Activated naive CD8-positive, alpha-beta T cell treated with anti-CD3 and anti-CD28 coated beads for 36 hours (primary cell): ENCODE measurements at places on chromosomes 2 and 18. TPM values are rescaled to one million over a fixed set of nuclear protein-coding genes. Genes with fewer than 3 reads are reported as not detected.

Gene FOXD4L1
- 0.18 TPM for total RNA-seq

- peaks cover 91% of the 10 kb centered on the region for H3K4me1 ChIP-seq
- no peak for DNase-seq
- H3K27ac ChIP-seq: peak overlapping the region; percentile 92
- H3K4me3 ChIP-seq: peak overlapping the region; percentile 56
These were observed 12.0 kb downstream of the ANKRD44 start for GRCh38 chr2:197298609-197299008.

DNA sequence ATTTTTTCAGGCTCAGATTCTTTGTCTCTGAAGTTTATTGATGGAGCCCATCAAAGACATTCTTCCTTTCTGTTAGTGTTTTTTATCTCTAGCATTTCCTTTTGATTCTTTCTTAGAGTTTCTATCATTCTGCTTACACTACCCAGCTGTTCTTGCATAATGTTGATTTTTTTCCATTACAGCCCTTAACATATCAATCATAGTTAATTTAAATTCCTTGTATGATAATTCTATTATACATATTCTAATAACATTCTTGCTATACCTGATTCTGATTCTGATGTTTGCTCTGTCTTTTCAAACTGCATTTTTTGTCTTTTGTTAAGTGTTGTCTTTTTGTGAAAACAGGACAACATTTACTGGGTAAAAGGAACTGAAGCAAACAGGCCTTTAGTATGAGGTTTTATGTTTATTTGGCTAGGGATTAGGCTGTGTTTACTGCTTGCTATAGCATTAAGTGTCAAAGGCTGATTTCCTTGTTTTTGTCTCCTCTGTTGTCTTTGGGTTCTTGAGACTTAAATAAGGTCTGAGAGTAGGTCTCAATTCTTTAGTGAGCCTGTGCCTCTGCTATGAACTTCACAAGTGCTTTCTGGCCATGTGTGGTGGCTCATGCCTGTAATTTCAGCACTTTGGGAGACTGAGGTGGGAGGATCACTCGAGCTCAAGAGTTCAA is 8.0 kb upstream of the STAM2 start:
- H3K4me1 ChIP-seq: peaks cover 7% of the 10 kb centered on the region
- no peak overlapping the region for H3K27ac ChIP-seq
- peaks cover 12% of the 10 kb centered on the region for H3K27me3 ChIP-seq
- H3K4me3 ChIP-seq: no peak overlapping the region
- no peaks in the 10 kb centered on the region for H3K36me3 ChIP-seq
- DNase-seq: no peak

DNA sequence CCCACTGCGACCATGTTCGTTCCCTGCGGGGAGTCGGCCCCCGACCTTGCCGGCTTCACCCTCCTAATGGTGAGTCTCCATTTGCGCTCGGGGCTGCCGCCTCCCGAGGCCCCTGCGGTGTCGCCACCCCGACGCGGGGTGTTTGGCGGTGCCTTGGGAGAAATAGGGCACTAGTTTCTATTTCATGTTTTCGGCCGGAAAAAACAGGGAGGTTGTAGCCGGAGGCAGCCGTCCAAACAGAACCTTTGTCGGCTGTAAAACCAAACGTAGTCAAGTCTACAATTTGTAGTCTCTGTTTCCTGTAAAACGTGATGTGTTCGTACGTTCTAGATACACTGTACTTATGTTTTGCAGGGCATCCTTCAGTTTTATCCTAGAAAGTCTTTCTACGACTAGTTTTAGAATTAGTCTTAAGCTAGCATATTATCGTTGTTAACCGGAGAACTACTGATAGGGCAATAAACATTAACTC is 290 bp downstream of the PSMG2 start:
- peak overlapping the region; percentile 98 for H3K27ac ChIP-seq
- peak overlapping the region; percentile 100 for H3K4me3 ChIP-seq
- no peak for DNase-seq
- peaks cover 33% of the 10 kb centered on the region for H3K4me1 ChIP-seq

Gene REG3G
- total RNA-seq: not detected

GRCh38 chr2:3216841-3217495 is 160.7 kb downstream of the EIPR1 start:
- H3K36me3 ChIP-seq: peaks cover 37% of the 10 kb centered on the region
- peak overlapping the region; percentile 65 for H3K27ac ChIP-seq
- DNase-seq: no peak
- H3K27me3 ChIP-seq: no peaks in the 10 kb centered on the region
- no peak overlapping the region for H3K4me3 ChIP-seq
- peaks cover 23% of the 10 kb centered on the region for H3K4me1 ChIP-seq

Gene ANKRD29
- total RNA-seq: not detected

Gene ADRA2B
- total RNA-seq: 0.30 TPM

- no peaks in the 10 kb centered on the region for H3K27me3 ChIP-seq
- H3K4me3 ChIP-seq: peak overlapping the region; percentile 97
- H3K4me1 ChIP-seq: peaks cover 24% of the 10 kb centered on the region
- H3K27ac ChIP-seq: peak overlapping the region; percentile 98
- no peak for DNase-seq
These were observed 670 bp upstream of the INPP5D start for GRCh38 chr2:233059547-233059796.

DNA sequence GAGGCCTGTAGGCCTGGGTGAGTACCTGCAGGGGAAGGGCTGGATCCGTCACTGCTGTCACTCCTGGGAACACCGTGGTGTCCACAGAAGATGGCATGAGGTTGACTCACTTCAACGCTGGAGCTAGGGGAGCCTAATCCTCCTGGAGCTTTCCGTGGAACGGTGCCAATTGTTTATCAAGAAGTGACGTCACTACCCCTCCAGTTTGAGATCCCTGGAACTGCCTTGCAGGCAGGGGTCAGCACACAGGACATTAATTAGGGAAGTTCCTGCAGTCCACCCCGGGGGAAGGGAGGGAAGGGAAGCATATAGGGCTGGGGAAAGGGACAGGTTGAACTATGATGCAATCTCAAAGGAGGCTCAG is 408.6 kb downstream of the GALR1 start:
- no peak overlapping the region for H3K27ac ChIP-seq
- H3K4me1 ChIP-seq: no peaks in the 10 kb centered on the region
- no peaks in the 10 kb centered on the region for H3K36me3 ChIP-seq
- H3K4me3 ChIP-seq: no peak overlapping the region

GRCh38 chr18:2529154-2529553 is 42.2 kb downstream of the METTL4 start:
- no peak for DNase-seq
- H3K27me3 ChIP-seq: no peaks in the 10 kb centered on the region
- peaks cover 22% of the 10 kb centered on the region for H3K36me3 ChIP-seq
- no peaks in the 10 kb centered on the region for H3K4me1 ChIP-seq
- H3K4me3 ChIP-seq: no peak overlapping the region

Gene KCNE4
- not detected for total RNA-seq

- H3K27ac ChIP-seq: no peak overlapping the region
- H3K4me1 ChIP-seq: no peaks in the 10 kb centered on the region
- no peak for DNase-seq
- H3K36me3 ChIP-seq: no peaks in the 10 kb centered on the region
These were observed 148.7 kb downstream of the NDUFA10 start for GRCh38 chr2:239876271-239876947.

DNA sequence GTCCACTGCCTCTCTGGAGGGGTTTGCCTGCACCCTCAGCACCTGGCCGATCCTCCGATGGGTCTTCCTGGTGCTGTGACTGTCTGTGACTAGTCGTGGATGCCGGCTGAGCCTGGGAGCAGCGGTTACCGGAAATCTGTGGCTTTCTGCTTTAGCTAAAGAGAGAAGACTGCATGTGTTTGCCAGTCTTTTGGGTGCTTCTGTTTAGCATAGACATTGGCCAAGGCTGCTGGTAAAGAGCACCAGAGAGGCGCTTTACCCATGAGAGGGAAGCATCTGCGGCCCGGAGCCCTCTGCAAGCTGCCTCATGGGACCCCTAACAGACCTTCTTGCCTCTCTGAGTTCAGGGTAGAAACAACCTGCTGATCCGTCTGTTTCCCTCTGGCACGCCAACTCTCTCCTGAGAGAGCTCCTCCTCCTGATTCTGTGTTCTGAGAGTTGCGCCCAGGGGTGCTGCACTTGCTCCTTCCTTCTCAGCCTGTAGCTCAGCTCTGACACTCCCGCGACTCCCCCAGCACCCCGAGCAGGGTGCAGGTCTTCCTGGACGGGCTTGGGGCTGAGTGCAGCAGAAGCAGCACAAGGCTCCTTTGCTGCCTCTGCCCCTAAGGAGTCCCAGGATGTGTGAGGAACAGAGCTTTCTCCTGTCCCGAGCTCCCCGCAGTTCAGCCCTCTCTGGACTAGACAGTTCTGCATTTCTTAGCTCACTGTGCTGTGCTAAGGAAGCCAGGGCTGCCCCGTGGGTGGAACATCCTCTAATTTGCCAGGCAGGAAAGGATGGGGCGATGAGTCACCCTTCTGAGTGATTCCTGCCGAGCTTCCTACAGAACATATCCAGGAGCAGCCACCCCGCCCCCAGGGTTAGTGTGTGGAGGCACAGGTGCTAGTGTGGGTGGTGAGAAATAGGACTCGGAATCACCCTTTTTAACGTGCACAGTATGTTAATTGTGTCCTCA is 203.2 kb downstream of the SH3RF3 start:
- H3K27ac ChIP-seq: no peak overlapping the region
- no peaks in the 10 kb centered on the region for H3K27me3 ChIP-seq
- peaks cover 39% of the 10 kb centered on the region for H3K4me1 ChIP-seq
- no peak for DNase-seq
- H3K36me3 ChIP-seq: no peaks in the 10 kb centered on the region

DNA sequence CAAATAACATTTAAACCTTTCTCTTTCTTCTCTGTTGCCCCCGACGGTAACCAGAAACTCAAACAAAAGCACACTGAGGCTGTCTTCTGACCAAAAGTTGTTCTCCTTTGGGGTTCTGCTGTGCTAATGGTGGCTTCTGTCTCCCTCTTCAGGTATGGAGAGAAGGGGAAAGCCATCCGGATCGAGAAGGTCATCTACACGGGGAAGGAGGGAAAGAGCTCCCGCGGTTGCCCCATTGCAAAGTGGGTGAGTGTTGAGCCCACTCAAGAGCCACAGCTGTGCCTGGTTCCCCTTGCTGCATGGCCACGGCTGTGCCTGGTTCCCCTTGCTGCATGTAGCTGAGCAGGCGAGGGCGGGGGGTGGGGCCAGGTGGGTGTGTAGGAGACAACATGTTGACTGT is 67.4 kb downstream of the BOLA3 start:
- peak overlapping the region; percentile 14 for H3K27ac ChIP-seq
- no peak for DNase-seq
- H3K4me3 ChIP-seq: no peak overlapping the region
- no peaks in the 10 kb centered on the region for H3K27me3 ChIP-seq
- peaks cover 5% of the 10 kb centered on the region for H3K36me3 ChIP-seq

- H3K4me1 ChIP-seq: no peaks in the 10 kb centered on the region
- no peak overlapping the region for H3K27ac ChIP-seq
- DNase-seq: no peak
- no peaks in the 10 kb centered on the region for H3K36me3 ChIP-seq
These were observed 410.7 kb upstream of the TNP1 start for GRCh38 chr2:217270485-217271121.

Gene RUFY4
- 1.6 TPM for total RNA-seq

Gene RESP18
- not detected for total RNA-seq
